Naive thymus-derived CD8-positive, alpha-beta T cell (primary cell): ENCODE measurements at places on chromosomes 6 and 20. TPM values are rescaled to one million over a fixed set of nuclear protein-coding genes. Genes with fewer than 3 reads are reported as not detected.

- H3K27me3 ChIP-seq = no peaks in the 10 kb centered on the region
- DNase-seq = no peak
Observed at GRCh38 chr6:139369568-139370282, 4.7 kb downstream of the CITED2 start.

The UBE2C gene
- not detected for polyA plus RNA-seq

DNA sequence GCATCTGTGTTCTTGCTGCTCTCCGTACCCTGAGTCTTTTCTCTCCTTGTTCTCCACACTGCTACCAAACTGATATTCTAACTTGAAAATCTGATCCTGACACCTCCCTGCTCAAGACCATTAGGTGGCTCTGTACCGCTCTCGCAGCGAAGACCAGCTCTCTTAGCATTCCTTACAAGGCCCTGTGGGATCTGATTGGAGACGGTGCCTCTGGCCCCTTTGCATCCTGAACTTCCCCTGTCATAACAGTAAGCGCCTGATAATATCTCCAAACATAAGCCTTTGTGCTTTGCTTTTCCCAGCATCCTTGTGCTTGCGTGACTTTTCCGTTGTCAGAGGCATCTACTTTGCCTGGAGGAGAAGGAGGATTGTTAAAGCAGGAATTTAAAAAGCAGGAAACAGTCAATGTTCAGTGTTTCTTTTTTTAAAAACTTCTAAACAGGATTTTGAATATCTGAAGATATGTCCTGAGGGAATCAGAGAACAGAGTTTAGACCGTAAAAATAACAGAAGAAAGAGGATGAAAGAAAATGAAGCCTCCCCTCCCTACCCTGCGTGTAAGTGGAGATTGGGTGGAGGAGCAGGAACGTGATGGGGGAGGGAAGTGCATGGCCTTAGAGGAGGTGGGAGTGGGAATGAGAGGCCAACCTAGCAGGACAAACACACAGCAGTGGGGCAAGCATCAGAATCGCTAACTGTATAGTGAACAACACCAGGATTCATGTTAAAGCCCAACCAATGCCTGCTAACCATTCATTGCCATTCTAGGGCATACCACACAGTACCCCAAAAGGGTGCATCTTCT is 89.2 kb upstream of the STMND1 start:
- no peak overlapping the region for H3K4me3 ChIP-seq
- H3K27me3 ChIP-seq = no peaks in the 10 kb centered on the region
- H3K36me3 ChIP-seq = peaks cover 10% of the 10 kb centered on the region
- H3K4me1 ChIP-seq = peaks cover 8% of the 10 kb centered on the region
- DNase-seq = no peak
- H3K27ac ChIP-seq = no peak overlapping the region

GRCh38 chr6:165453395-165453794 is 144.0 kb upstream of the C6orf118 start:
- H3K36me3 ChIP-seq = no peaks in the 10 kb centered on the region
- DNase-seq = no peak
- no peaks in the 10 kb centered on the region for H3K4me1 ChIP-seq
- H3K27me3 ChIP-seq = no peaks in the 10 kb centered on the region
- H3K27ac ChIP-seq = no peak overlapping the region

DNA sequence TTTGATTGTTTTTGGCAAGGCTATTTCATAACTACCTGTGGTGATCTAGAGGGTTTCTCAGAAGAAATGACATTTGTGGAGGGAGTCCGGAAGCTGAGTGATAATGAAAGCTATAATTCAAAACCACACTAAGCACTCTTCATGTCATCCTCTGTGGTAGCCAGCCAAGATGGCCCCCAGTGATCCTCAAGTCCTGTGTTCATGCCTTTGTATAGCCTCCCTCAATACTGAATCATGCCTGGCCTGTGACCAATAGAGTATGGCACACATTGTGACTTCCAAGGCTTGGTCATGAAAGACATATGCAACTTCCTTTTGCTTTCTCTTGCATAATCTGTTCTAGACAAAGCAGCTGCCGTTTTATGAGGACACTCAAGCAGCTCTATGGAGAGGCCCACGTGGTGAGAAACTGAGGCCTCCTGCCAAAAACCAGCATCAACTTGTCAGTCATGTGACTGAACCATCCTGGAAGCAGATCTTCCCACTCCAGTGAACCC is 12.8 kb upstream of the DNAAF9 start:
- peak overlapping the region; percentile 2 for H3K4me3 ChIP-seq
- no peak for DNase-seq
- H3K27me3 ChIP-seq = peaks cover 9% of the 10 kb centered on the region
- H3K36me3 ChIP-seq = no peaks in the 10 kb centered on the region
- H3K27ac ChIP-seq = no peak overlapping the region

DNA sequence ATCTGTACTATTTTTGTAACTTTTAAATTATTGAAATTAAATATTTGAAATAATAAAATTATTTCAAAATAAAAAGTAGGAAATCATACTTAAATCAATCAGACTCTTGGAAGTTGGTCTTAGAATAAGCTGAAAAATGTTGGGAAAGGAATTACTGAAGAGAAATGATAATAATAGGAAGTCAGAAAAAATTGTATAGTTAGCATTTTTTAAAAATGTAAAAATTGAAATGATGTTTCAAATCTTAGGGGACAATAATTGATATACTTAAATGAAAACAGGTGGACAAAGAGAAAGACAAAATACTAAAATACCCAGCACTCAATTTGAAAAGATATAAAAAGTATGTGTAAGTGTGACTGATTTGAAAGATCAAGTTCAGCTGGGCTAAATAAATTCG is 186.1 kb downstream of the BMP2 start:
- no peaks in the 10 kb centered on the region for H3K36me3 ChIP-seq
- no peaks in the 10 kb centered on the region for H3K27me3 ChIP-seq
- DNase-seq = no peak
- no peaks in the 10 kb centered on the region for H3K4me1 ChIP-seq
- no peak overlapping the region for H3K4me3 ChIP-seq
- no peak overlapping the region for H3K27ac ChIP-seq

DNA sequence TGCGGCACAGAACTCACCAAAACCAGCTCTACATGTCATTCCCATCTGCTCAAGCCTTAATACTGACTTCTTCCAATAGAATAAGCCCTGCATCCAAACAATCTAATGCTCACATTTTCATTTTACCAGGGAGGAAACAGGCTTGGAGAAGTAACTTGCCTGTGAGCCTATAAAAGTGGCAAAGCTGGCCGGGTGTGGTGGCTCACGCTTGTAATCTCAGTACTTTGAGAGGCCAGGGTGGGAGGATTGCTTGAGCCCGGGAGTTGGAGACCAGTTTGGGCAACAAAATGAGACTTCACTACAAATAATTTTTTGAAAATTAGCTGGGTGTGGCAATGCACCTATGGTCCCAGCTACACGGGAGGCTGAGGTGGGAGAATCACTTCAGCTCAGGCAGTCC is 133.7 kb downstream of the LY86 start:
- no peak overlapping the region for H3K4me3 ChIP-seq
- H3K4me1 ChIP-seq = peaks cover 26% of the 10 kb centered on the region
- H3K36me3 ChIP-seq = no peaks in the 10 kb centered on the region
- no peaks in the 10 kb centered on the region for H3K27me3 ChIP-seq
- no peak overlapping the region for H3K27ac ChIP-seq

DNA sequence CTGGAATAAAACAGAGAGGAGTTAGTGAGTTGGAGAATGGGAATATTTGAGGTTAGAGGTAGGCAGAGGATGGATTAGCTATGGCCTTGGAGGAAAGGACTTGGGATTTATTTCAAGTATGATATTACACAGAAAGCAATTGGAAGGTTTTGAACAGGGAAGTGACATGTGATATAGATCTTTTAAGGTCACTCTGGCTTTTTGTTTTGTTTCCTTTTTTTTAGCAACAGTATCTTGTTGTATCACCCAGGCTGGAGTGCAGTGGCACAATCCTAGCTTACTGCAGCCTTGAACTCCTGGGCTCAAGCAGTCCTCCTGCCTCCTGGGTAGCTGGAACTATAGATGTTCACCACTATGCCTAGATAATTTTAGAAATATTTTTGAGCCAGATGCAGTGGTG is 190.3 kb downstream of the UTRN start:
- H3K27ac ChIP-seq = peak overlapping the region; percentile 49

The PLEKHG1 gene
- 1.0 TPM for polyA plus RNA-seq

- H3K36me3 ChIP-seq = no peaks in the 10 kb centered on the region
- H3K27me3 ChIP-seq = peaks cover 27% of the 10 kb centered on the region
- no peak overlapping the region for H3K4me3 ChIP-seq
Observed at GRCh38 chr6:28497306-28497705, 18.3 kb downstream of the GPX6 start.

The EEF1A2 gene
- polyA plus RNA-seq = not detected

The SLC24A3 gene
- polyA plus RNA-seq = not detected

- H3K4me3 ChIP-seq = no peak overlapping the region
- no peak for DNase-seq
- H3K36me3 ChIP-seq = peaks cover 23% of the 10 kb centered on the region
- H3K4me1 ChIP-seq = peaks cover 90% of the 10 kb centered on the region
Observed at GRCh38 chr6:90025523-90026061, 131.3 kb downstream of the GJA10 start.

GRCh38 chr6:41836660-41837052 is 49.2 kb downstream of the TOMM6 start:
- H3K27ac ChIP-seq = no peak overlapping the region
- no peak for DNase-seq
- H3K4me1 ChIP-seq = peaks cover 6% of the 10 kb centered on the region
- no peaks in the 10 kb centered on the region for H3K36me3 ChIP-seq
- H3K4me3 ChIP-seq = no peak overlapping the region
- H3K27me3 ChIP-seq = no peaks in the 10 kb centered on the region

GRCh38 chr20:8790442-8791074 is 278.3 kb upstream of the PLCB4 start:
- H3K4me3 ChIP-seq = no peak overlapping the region
- DNase-seq = no peak
- H3K4me1 ChIP-seq = no peaks in the 10 kb centered on the region
- H3K27me3 ChIP-seq = no peaks in the 10 kb centered on the region
- no peaks in the 10 kb centered on the region for H3K36me3 ChIP-seq

- DNase-seq = no peak
- H3K36me3 ChIP-seq = peaks cover 8% of the 10 kb centered on the region
- H3K4me3 ChIP-seq = no peak overlapping the region
- peaks cover 38% of the 10 kb centered on the region for H3K27me3 ChIP-seq
- H3K4me1 ChIP-seq = no peaks in the 10 kb centered on the region
Observed at GRCh38 chr6:168331058-168331457, 11.5 kb upstream of the DACT2 start.

The MOG gene
- polyA plus RNA-seq = not detected

The C6orf141 gene
- not detected for polyA plus RNA-seq

- no peak for DNase-seq
- H3K27me3 ChIP-seq = no peaks in the 10 kb centered on the region
- peaks cover 5% of the 10 kb centered on the region for H3K4me1 ChIP-seq
- H3K27ac ChIP-seq = no peak overlapping the region
- H3K36me3 ChIP-seq = peaks cover 27% of the 10 kb centered on the region
Observed at GRCh38 chr20:41119614-41120561, 17.5 kb upstream of the PLCG1 start.

The ZC2HC1B gene
- polyA plus RNA-seq = not detected

DNA sequence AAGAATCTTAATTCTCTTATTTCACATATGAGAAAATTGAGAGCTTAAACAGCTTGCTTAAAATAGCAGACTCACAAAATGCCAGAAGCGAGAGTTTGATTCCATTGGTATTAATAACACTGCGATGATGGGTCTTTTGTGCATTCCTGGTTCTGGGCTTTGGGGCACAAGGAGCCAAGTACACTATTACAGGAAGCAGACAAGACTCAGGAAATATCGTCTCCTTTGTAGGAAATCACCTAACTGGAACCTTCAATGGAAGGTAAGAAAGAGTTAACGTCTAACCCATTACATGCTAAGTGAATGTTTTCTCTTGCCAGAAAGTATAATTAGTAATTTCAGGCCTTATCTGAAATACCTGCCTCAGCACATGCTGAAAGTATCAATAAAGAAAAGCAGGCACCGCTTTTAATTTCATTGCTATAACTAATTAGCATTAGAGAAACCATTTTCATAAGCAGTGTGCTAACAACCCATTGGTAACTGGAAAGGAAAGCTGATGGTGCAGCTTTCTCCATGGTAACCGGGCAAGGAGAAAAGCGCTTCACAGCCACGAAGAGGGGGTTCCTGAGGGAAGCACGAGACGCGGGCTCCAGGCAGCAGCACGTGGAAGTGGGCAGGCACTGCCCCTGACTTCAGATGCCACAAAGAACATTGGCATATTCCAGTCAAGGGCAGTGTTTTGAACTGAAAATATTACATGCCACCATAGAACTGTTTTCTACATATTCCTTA is 206.7 kb upstream of the AGPAT4 start:
- no peak for DNase-seq
- H3K27ac ChIP-seq = no peak overlapping the region
- H3K4me1 ChIP-seq = no peaks in the 10 kb centered on the region
- H3K4me3 ChIP-seq = no peak overlapping the region
- H3K36me3 ChIP-seq = peaks cover 2% of the 10 kb centered on the region

- H3K27ac ChIP-seq = peak overlapping the region; percentile 37
- no peaks in the 10 kb centered on the region for H3K36me3 ChIP-seq
- H3K27me3 ChIP-seq = no peaks in the 10 kb centered on the region
- no peak for DNase-seq
- H3K4me3 ChIP-seq = no peak overlapping the region
Observed at GRCh38 chr6:117561128-117561527, 41.2 kb downstream of the GOPC start.

DNA sequence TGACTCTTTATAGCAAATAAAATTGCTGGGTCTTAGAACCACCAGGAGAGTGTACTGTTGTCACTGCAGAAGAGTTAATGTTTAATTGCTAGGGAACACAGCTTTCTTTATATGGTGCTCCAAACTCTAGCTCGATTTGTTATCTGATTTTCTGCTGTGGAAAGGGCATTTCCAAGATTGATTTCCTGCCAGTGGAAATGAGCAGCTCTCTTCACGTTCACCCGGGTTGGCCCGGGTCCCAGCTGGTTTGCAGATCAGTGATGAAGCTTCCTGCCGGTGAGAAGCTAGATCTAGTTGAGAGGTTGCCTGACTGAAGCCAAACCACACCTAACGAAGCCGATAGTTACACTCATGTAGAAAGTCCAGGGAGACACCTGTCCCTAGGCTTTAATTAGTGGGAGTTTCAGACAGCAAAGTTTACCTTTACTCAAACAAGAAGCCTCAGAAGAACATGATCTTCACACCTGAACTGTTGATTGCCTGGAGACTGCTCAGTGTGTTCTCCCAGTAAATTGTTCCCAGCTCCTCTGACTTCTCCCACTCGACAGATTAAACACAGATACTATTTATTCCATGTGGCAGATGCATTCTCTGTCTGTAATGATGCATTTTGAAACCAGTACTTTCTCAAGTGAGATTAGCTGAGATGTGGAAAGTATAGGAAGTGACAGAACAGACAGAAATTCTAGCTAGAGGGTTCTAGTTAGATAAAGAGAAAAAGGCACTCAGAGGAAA is 27.8 kb downstream of the PAQR8 start:
- peak overlapping the region; percentile 71 for H3K4me3 ChIP-seq
- peaks cover 92% of the 10 kb centered on the region for H3K4me1 ChIP-seq
- H3K36me3 ChIP-seq = peaks cover 9% of the 10 kb centered on the region
- DNase-seq = peak; percentile 80
- peak overlapping the region; percentile 98 for H3K27ac ChIP-seq

GRCh38 chr20:5077761-5078387 is 41.9 kb downstream of the PCNA start:
- H3K4me1 ChIP-seq = peaks cover 3% of the 10 kb centered on the region
- H3K27ac ChIP-seq = peak overlapping the region; percentile 98
- H3K36me3 ChIP-seq = no peaks in the 10 kb centered on the region
- H3K4me3 ChIP-seq = peak overlapping the region; percentile 84
